ENCODE measurements at places on chromosomes 6 and 20. TPM values are rescaled to one million over a fixed set of nuclear protein-coding genes. Genes with fewer than 3 reads are reported as not detected.

The PTCHD4 gene
- 0.95 TPM for total RNA-seq

The MATN4 gene
- 1.5 TPM for total RNA-seq

DNA sequence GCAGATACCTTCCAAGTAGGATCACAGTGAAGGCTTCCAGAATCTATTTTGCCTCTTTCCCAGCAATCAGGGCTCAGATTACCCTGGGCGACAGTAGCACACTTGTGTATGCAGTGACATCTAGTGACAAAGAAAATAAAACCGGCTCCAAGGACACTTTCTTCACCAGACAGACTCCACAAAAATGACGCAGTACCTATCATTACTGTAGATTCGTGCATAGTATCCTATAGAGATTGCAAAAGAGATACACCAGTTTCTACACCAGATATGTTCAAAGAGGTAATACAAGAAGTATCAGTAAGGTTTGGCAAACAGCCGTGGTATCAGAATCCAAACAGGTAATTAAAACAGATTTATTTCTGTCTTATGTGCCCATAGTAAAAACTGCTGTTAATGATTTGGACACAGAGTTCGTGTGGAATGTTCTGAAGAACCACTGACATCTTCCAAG, 600.4 kb upstream of the JAG1 start:
- DNase-seq, result peak; percentile 52

GRCh38 chr6:148423601-148424270, 81.1 kb downstream of the SASH1 start:
- DNase-seq, result no peak
